Tibial artery (tissue), 4 donors: ENCODE measurements at places on chromosomes 6 and 20.

GRCh38 chr6:89002523-89002922 lies 39.1 kb upstream of the RNGTT start:
- DNase-seq, result no peak

DNA sequence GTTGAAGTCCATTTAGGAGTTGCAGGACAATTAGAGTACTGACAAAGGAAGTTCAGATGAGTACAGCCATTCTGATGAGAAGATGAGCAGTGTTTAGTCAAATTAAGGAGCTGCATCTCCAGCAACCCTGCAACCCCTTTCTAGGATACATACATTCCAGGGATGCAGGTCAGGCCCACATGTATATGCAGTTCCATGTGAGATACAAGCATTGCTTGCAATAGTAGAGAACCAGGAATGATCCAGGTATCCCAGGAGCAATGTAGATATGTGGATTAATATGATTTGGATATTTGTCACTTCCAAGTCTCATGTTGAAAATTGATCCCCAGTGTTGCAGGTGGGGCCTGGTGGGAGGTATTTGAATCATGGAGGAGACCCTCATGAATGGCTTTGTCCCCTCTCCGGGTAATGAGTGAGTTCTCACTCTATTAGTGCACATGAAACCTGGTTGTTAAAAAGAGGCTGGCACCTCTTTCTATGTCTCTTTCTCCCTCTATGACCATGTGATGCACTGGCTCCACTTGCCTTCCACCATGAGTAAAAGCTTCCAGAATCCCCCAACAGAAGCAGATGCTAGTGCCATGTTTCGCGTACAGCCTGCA lies 6.4 kb downstream of the HLA-DPA1 start:
- no peak for DNase-seq

DNA sequence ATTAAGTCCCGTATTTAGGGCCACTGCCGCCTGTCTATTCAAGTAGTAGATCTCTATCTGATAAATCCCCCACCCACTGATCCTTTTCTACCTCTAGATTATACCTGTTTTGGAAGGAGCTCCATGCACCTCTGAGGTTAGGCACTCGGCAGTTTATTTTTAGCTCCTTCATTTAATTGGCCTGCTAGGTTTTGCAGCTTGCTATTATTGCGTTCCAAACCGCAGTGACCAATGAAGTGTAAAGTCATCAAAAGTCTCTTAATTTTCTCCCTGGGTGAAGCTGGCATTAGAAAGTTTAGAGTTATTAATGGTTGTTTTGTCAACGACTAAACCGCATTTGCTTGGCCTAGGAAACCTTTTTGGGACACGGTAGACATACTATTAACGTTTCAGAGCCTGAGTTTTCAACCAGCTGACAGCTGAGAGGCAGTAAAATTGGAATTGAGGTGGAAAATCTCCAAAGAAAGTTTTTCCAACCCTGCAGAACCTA lies 60.0 kb downstream of the RFPL4B start:
- DNase-seq, result no peak

GRCh38 chr6:139981066-139981624 lies 606.7 kb upstream of the CITED2 start:
- DNase-seq, result no peak

- DNase-seq, result no peak
These were observed 548 bp upstream of the BCAS4 start for GRCh38 chr20:50794181-50794845.

- DNase-seq, result no peak
These were observed 102.6 kb downstream of the ATP9A start for GRCh38 chr20:51665543-51666118.

DNA sequence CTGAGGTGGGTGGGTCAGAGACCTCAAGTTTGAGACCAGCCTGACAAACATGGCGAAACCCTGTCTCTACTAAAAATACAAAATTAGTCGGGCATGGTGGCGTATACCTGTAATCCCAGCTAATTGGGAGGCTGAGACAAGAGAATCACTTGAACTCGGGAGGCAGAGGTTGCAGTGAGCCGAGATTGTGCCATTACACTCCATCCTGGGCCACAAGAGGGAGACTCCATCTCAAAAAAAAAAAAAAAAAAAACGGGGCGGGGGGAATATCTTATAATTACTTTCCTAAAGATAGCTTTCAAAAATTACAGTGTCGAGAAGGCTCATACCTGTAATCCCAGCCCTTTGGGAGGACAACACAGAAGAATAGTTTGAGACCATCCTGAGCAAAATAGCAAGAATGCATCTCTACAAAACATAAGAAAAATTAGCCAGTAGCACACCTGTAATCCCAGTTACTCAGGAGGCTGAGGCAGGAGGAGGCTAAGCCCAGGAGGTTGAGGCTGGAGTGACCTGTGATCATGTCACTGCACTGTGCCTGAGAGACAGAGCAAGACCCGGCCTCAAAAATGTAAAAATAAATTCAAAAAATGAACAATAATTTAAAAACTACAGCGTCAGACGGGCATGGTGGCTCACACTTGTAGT lies 25.8 kb downstream of the CBFA2T2 start:
- DNase-seq, result no peak

DNA sequence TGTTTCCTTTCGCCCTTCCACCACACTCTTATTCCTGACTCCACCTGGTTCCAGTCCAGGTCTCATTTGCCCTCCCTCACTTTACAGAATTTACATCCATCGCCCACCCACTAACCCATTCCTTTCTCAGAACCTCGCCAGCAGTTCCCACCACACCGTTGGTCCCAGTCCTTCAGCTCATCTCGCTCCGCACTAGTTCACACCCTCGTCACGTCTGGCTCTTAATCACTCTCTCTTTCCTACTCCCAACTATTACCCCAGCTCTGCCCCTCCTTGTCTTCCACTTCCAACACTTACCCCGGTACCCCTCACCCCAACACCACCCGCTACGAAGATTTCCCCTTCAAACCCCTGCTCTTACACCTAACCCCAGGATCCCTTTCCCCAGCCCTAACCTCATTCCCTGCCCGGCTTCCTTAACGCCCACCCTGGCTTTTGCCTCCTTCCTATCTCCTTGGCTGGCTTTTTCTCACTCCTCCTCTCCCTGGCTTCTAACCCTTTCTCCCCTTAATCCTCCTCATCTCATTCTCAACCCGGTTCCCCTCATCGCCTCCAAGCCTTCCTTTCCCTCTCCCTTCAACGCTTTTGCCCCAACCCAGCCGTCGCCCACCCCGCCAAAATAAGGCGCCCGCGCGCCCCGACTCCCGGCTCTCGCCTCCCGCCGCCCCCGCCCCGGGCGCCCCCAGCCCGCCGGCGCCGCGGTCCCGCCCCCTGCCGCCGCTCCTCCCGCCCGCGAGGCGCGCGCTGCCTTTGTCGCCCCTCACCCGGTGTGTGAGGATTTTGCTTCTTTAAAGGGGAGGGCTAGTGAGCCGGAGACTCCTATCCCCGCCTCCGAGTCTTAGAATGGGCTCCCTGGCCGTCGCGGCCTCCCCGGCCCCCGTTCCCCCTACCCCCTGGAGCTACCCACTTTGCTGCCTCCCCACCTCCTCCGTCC lies 542 bp downstream of the USP49 start:
- DNase-seq, result peak; percentile 23

- no peak for DNase-seq
These were observed 9.2 kb downstream of the CRYBG1 start for GRCh38 chr6:106369739-106370138.

GRCh38 chr20:2834401-2835110 lies 5.9 kb downstream of the PCED1A start:
- DNase-seq, result no peak

- no peak for DNase-seq
These were observed 1.4 kb upstream of the RBPJL start for GRCh38 chr20:45305262-45305661.
